ENCODE measurements at places on chromosomes 16 and 17.
A peak's percentile ranks its signal among the peaks of the same experiment; 100 is the strongest.

- DNase-seq, result no peak
Observed at GRCh38 chr16:63530974-63531373, 1494.7 kb upstream of the CDH8 start.

GRCh38 chr17:37488009-37488604, 1.6 kb upstream of the DUSP14 start:
- DNase-seq, result no peak

- DNase-seq, result no peak
Observed at GRCh38 chr17:82246365-82247181, 17.7 kb downstream of the SLC16A3 start.

GRCh38 chr16:13866073-13866472, 53.9 kb upstream of the ERCC4 start:
- DNase-seq, result peak; percentile 28

DNA sequence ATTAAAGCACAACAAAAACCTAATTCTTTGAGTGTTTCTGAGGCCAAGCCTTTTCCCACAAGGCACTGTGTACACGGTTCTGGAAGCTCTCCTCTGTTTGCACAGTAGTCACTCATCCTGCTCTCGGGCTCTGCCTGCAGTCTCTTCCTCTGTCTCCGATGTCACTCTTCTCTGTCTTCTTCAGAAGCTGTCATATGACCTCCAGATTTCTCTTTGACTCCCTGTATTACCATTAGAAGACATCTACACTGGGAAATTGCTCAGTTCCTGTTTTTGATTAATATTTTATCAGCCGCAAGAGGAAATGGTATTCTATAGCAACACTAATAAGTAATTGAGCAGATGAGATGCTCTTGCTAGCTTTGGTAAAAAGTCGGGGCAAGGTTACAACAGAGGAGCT, 422.9 kb downstream of the WWOX start:
- DNase-seq, result no peak

Data from femur (tissue), 1 donor.